ENCODE measurements at places on chromosomes 3 and 15.

DNA sequence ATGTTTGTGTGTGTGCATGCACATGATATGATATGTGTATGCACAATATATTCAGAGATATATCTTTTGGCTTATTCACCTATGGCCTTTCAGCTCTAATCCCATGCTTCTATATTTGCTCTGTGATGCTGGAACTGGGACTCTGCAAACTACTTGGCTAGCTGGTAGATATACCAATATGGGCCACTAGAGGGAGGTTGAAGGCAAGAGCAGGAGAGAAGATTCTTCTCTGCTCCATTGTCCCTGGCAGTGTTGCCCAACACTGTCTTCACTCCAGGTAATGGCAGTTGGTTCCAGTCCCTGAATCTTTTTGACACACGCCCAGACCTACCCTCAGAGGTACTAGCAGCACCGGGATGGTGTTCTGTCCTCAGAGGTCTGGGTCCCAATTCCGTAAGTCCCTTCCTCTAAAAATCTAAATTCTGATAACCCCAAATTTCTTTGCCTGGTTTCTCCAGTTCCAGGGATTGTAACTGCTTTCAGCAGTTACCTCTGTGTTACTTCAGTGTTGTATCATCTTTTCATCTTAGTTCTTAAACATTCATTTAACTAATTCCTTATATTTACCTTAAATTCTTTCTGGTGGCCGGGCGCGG, 44.7 kb downstream of the GTPBP8 start:
- no peak for DNase-seq

DNA sequence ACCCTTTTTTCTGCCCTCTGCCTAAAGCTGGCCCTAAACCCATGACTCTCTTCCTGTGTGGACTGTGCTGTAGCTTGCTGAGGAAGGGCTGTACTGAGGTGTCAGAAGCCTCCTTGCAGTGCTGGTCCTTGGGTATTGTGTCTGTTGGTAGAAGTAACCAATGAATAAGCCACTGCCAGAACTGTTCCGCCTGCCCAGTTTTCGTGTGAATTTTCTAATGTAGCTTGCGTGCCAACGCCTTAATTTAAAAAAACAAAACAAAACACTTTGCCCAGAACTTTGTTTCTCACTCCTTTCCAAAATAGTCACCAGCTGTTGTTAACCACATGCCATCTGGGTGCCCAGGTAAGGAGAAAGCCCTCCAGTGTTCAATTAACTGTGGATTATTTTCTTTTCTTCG, 101.9 kb downstream of the KLHL25 start:
- no peak for DNase-seq

DNA sequence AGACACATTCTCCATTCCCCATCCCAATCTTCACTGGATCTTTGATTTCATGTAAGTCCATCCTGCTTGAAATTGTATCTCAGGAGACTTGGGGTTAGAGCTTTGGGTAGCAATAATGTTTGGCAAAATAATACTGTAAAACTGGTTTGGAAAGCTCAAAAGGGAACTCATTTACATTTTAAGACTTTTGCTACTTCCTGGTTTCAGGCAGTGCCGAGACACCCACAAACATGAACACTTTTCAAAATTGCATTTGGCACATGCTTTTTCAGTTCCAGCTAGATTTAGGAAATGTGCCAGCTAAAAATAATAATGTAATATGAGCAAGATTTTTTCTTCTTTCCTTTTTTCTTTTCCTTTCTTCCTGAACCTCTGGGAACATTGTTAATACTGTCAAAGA, 145.7 kb upstream of the CBLB start:
- DNase-seq = no peak

GRCh38 chr3:18027161-18027939, 284.9 kb upstream of the TBC1D5 start:
- DNase-seq = no peak

GRCh38 chr3:118544458-118544857, 490.2 kb downstream of the IGSF11 start:
- no peak for DNase-seq

GRCh38 chr3:184756151-184757021, 44.5 kb upstream of the MAGEF1 start:
- no peak for DNase-seq

DNA sequence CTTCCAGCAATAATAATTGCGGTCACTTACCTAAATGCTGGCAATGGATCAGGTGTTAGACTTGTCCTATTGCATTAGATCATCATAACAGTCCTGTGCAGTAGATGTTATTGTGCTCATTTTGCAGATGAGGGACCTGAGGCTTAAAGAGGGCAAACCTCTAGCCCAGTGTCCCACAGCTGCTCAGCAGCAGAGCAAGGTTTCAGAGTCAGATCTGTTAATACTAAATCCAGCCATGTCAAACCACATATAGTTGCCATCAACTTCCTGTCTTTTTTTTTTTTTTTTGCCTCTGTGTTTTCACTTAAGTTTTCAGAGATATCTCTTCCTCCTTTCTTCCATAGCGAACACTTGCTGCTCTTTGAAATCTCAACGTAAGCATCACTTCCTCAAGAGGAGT, 12.1 kb downstream of the FEZF2 start:
- DNase-seq = no peak

DNA sequence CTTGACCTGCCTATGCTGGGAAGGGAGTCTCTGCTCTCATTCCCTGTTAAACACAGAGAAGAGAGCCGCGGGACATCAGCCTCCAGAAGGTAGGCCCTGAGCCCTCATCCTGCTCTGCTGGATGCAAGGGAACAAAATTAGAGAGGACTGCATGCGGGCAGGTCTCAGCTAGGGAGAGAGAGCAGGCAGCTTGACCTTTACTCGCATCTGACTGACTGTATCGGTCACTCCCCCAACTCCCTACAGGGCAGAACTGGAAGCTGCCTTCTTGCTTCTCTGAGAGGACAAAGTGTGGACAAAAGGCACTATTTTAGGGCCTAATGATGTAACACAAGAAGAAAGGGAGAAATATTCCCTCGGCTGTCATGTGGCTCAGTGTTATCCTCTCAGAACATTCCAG, 38.7 kb upstream of the ATOSA start:
- DNase-seq = no peak

DNA sequence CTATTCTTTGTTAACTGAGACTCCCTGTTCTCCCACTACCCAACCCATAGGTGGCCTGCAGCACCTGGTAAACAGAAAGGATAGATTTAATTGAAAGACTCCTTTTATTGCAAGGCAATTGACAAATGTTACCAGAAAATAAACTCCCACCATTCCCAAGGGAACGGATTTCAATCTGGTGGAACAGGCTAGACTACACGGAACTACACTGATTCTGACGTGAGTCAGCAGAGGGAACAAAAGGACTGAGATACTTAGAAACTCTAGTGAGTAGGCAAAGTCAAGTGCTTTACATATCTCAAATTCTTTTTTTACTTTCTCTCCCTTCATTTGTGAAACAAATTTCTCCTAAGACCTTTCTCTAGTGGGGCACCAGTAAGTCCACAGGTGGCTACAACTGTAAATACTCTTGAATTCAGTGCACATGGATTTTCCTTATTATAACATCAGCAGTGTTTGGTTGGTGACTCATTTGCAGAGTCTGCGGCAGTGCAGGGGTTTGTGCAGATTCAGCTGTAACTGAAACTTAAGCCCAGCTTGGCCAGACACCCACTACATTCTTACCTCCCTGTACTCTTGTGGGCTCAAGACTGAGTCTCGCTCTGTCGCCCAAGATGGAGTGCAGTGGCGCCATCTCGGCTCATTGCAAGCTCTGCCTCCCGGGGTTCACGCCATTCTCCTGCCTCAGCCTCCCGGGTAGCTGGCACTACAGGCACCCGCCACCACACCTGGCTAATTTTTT, 34.3 kb upstream of the PLSCR2 start:
- DNase-seq = no peak

- no peak for DNase-seq
Observed at GRCh38 chr15:96261575-96262034, 68.9 kb upstream of the NR2F2 start.

- DNase-seq = no peak
Observed at GRCh38 chr15:45799508-45799907, 164.7 kb downstream of the SQOR start.

DNA sequence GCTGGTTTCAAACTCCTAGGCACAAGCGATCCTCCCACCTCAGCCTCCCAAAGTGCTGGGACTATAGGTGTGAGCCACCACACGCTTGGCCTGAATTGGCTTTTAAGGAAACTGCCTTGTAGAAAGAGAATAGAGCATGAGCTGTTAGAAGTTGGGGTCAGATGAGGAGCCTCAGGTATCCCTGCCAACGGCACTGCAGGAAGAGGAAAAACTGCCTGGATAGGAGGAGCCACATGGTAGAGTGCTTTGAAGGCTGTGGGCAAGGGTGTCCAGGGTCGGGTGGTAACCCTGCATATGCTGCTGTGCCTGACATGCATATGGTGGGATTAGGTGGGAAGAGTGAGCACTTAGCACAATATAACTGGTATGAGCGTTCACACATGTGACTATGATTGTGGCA, 55.0 kb downstream of the BSN start:
- no peak for DNase-seq

DNA sequence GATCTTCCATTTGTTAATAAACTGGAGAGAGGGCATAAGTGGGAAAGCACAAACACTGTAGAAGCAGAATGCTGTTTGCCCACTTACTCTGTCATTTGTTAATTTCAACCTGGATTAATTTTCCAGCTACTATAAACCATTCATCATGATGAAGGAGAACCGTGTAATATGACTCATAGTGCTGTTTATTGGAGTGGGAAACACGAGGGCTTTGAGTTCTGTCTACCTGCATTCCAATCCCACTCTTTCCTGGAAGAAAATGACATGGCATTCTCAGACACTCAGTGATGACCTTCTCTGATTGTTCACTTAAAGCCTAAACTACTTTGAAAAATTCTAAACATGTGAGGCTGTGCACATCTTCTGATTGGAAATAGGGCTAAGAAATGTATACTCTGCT, 826.7 kb downstream of the AGBL1 start:
- DNase-seq = no peak

- no peak for DNase-seq
Observed at GRCh38 chr3:190968616-190969015, 106.1 kb upstream of the GMNC start.

DNA sequence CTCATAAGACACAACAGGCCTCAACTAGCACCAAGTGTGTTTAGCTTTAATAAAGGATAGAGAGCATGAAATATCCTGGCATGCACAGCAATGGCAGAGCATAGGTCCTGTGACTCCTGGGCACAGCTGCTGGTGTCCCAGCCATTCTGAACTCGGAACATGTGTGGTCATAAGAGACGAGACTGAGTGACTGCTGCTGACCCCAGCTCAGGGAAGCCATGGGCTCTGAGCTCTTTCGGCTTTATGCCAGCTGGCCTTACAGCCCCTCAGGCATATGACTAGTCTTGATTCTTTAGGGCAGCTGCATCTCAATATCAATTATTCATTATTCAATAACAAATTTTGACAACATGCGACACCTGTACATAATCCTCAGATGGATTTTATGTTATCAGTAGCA, 62.4 kb upstream of the TOPAZ1 start:
- DNase-seq = no peak

DNA sequence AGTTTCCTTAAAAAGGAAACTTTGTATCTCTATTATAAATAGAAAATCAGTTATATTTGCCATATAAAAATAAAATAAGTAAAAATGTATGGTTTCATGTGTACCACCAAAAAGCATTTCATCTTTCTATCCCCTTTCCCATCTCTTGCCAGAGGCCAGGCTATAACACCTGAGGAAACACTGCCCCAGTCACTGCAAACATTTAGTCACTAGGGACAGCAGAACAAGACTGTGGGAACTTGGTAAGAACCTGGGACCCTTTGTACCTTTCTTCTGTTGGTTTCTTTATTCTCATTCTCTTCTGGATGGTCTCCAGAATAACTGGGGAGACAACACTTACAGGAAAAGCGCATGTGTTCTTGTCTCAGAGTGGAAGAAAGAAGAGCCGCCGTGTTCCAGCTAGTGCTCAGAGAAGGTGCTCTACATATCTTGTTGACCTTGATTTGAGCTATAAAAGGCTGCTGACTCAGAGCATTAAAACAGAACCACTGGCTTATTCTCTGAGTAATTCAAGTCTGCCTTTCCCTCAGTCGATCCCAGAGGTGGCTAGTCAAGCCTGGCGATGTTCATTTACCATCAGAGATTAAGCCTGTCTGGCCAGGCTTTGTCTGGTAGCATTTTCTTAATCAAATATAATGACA, 361.6 kb downstream of the RBMS3 start:
- no peak for DNase-seq

GRCh38 chr15:81007428-81008064, 6.8 kb downstream of the TLNRD1 start:
- DNase-seq = no peak

DNA sequence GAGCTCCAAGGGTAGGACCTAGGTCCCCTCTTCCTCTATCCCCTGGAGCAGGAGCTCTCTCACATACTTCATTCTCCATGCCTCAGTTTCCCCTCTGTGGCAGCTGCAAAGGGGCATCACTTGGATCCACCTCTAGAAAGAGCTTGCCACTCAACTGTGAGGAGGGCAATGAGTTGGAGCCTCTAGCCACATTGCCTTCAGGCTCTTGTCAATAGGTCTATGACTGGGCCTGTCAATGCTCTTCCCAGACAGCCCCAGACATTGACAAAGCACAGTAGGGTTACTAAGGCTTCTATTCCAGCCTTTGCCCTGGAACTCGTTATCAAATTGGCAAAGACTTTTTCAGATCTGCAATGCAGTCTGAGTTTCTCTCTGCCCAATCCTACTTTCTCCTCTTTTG, 4.4 kb upstream of the VIPR1 start:
- DNase-seq = peak; percentile 11

DNA sequence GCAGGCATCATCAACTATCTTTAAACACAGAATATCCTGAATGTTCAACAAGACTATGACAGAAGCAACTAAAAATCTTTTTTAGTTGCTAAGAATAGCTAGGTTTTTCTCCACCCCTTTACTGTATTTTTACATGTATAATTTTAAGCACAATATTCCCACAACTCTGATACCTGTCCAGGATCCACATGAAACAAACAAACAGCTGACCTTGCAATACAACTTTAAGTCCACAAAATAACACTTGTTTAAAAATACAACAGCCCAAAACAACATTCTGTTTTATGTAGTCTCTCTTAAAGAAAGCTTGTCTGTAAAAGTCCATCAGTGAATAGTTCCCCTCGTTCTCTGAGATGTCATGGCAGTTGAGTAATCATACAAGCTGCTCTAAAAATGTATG, 41.1 kb downstream of the IFT57 start:
- no peak for DNase-seq

- DNase-seq = peak; percentile 19
Observed at GRCh38 chr3:13718436-13718835, 161.4 kb downstream of the WNT7A start.

DNA sequence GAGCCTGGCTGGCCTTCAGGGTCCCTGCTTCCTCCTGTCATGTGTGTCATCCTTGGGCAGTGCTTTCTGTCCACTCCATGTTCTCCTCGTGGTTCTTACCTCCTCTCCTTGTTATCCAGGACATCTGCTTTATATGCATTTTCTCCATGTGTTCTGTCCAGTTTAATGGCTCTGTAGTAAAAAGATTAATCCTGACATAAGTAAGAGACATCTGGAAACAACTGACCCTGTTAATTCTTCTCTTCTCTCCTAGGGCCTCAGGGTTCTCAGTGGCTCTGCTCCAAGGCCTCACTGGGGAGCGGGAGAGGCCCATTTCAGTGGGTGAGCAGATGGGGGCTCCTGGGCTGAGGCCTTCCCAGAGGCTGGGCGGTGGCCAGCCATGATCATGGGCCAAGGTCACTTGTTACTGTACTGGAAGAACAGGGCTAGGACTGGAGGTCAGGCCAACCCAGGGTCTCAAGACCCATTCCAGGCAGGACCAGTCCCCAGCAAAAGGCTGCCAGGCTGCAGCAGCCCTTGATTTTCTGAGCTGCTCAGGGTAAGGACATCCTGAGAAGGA, 20.2 kb upstream of the CDCP1 start:
- DNase-seq = no peak
